ENCODE measurements at places on chromosomes 7 and 10.
A peak's percentile ranks its signal among the peaks of the same experiment; 100 is the strongest.

DNA sequence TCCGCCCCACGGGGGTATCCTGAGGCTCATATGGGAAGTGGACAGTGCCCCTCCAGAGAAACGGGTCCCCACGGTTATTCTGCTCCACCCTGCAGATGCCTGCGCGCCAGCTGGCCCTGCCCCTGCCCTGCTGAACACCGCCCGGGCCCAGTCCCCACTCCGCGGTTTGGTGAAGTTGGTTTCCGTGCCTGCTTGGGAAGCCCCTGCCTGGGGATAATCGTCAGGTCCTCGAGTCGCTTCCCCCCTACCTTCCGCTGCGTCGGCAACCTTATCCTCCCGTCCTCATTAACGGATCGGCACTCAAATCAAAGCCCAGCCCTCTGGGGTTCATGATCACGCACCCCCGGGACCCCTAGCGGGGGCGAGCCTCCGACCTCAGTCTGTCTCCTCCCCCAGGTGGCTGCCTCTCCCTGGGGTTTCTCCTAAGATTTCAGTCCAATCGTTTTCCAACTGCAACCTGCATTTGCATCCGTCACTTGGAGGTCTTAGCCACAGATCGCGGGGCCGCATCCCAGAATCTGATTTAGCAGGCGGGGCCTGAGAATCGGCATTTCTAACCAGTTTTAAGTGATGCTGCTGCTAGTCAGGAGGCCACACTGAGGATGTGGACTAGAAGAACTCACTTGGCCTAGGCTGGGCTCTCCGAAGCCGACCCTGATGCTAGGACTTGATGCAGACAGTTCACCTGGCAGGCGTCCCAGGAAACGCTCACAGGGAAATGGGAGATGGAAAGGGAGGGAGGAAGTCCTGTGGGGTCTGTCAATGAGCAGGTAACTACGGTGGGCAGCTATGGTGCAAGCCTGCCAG, 27.6 kb downstream of the WDR86 start:
- peak; percentile 37 for DNase-seq

- no peak for DNase-seq
Observed at GRCh38 chr7:53383131-53383530, 347.7 kb downstream of the POM121L12 start.

DNA sequence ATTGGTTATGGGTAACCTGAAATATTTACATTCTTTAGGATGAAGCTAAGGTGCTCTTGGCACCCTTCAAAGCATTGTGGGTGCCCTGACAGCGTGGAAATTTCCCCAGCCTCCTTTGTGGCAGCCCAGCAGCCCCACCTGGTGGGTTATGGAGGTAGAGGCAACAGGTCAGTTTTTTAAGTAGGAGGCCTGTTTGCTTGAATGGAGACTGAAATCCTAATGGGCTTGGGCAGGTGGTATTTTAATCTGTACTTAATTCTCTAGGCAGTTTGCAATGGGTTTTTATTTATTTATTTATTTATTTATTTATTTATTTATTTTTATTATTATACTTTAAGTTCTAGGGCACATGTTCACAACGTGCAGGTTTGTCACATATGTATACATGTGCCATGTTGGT, 139.4 kb downstream of the EPC1 start:
- DNase-seq, result peak; percentile 64

GRCh38 chr10:24255115-24255880, 46.4 kb downstream of the KIAA1217 start:
- DNase-seq, result no peak

DNA sequence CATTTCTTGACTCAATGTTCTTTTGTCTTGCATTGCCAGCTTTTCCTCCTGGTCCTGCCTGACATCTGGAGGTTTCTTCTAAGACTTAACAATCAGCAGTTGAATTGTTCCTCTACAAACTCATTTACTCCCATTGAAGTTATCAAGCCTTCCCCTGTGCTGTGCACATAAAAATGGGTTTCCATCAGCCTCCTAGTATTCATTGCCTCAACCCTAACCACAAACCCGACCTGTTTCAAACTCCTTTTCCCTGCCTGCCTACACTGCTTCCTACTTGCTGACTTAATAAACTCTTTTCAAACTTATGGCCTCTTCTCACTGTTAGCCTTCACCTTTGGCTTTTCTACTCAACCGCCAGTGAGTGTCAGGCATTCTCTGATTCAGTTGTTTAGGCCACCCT, 9.4 kb upstream of the CDK6 start:
- no peak for DNase-seq

DNA sequence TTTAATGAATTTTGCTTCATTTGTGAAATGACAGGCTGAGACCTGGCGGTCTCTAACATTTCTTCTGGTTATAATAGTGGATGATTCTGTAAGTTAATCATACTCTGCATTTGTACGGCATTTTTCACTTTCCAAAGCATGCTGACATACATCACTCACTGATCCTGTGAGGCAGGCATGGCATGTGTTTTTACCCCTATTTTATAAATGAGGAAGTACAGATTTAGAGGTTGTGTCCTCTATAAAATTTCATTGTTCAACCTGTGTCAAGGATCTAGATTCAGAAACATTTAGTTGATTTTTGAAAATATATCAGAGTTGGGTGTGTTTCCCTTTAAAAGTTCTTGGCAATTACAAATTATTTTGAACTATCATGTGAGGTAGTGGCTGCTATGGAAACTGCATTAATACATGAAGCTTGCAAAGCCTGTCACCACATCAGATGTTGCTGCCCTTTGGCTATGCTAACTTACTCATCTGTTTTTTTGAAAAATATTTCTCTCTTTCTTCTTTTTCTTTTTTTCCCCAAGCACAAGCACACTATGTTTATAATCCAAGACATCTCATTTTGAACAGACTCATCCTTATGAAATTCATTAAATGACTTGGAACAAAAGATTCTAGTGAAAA, 172.7 kb downstream of the GNAI1 start:
- DNase-seq, result no peak

DNA sequence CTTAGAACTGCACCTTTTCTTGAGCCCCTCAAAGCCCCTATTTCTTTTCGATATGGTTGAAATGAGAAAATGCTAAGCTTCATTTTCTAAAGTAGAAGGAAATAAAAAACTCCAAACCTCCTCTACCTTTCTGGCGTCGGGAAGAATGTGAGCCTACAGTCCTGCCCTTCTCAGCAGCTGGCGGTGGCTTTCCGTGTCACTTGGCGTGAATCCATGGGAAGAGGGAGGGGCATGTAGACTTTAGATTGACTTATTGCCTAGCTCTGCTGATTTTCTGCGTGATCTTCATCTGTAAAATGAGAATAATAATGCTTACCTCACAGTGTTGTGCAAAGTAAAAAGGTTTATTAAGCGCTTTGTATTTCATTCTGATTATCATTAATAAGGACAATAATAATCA, 35.0 kb downstream of the PRR15 start:
- DNase-seq, result no peak

- peak; percentile 21 for DNase-seq
Observed at GRCh38 chr7:17940951-17941431, 697 bp upstream of the SNX13 start.

- DNase-seq, result no peak
Observed at GRCh38 chr7:37971491-37971890, 51.1 kb downstream of the EPDR1 start.

GRCh38 chr10:60208676-60209269, 180.9 kb downstream of the ANK3 start:
- no peak for DNase-seq

DNA sequence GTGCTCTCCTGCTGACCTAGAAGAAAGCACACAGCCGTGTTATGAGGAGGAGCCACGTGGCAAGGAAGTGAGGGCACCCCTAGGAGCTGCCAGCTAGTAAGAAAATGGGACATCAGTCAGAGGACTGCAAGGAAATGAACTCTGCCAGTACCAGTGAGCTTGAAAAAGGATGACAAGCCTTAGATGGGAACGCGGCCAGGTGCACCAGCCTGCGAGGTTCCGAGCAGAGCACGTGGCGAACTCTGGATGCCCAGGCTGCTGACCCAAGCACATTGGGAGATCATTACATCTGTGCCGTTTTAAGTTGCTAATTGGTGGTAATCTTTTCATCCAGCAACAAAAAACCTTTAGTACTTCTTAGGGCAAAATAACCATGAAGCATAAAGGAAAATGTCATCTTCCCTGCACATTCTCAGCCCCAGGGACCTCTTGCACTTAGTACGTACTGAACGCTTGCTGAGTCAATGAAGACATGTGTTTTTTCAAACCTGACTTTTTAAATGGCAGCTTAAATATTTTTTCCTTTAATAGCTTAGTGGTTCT, 69.4 kb downstream of the AMZ1 start:
- DNase-seq, result no peak

DNA sequence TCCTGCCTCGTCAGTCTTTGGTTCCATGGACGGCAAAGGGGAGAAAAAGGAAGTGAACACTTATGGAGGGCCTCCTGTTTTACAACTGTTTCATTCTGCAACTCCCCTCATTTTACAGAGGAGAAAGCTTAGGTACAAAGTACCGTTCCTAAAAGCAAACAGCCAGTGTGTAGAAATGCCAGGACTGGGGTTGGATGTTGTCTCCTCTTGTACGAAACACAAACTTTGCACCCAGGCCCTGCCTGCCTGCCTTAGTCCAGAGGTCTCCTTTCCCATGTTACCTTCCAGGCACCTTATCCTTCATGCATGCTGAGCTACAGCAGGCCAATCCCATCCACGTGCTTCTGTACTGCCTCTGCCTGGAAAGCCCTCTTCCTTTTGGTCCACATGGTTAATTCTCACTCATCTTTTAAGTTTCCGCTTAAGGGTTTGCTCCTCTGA, 86.0 kb downstream of the ICA1 start:
- no peak for DNase-seq

- DNase-seq, result no peak
Observed at GRCh38 chr10:120318862-120319261, 138.2 kb upstream of the PLPP4 start.

DNA sequence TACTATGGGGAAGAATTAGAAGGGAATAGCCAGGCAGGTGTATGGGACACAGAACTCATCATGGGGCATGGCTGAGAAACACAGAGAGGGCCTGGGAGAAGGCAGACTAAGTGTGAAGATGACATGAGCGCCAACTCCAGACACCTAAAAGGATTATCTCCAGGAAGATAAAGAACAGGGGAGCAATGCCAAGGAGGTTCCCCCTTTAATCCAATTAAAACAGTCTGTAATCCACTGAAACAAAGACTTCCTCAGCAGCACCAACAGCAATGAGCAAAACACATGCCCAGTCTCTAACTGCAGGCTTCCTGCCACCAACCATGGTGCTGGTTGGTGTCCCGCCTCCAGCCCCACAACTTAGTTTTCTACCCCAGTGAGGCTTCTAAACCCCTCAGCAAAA, 108.9 kb downstream of the GRID1 start:
- DNase-seq, result no peak

GRCh38 chr7:106177738-106178592, 65.9 kb upstream of the SYPL1 start:
- DNase-seq, result no peak

GRCh38 chr7:137898839-137899721, 52.3 kb upstream of the DGKI start:
- peak; percentile 91 for DNase-seq

DNA sequence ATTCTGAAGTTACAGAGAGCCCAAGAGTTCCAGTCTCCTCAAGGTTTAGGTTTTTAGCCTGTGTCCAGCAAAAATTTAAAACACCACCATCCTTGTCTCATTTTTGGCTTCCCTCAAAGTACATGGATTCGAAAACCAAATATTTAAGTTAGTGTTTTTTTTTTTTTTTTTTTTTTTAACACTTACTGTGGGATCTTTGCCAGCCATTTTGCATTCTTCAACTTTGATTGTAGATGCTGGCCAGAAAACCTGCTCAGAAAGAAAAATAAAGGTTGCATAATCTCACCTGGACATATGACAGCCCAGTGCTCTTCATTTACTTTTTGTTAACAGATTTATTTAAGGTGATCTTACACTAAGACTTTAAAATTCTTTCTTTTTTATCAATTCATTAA, 91.6 kb downstream of the SEMA3C start:
- DNase-seq, result no peak

GRCh38 chr7:92835851-92836488, 403 bp downstream of the CDK6 start:
- DNase-seq, result peak; percentile 39

DNA sequence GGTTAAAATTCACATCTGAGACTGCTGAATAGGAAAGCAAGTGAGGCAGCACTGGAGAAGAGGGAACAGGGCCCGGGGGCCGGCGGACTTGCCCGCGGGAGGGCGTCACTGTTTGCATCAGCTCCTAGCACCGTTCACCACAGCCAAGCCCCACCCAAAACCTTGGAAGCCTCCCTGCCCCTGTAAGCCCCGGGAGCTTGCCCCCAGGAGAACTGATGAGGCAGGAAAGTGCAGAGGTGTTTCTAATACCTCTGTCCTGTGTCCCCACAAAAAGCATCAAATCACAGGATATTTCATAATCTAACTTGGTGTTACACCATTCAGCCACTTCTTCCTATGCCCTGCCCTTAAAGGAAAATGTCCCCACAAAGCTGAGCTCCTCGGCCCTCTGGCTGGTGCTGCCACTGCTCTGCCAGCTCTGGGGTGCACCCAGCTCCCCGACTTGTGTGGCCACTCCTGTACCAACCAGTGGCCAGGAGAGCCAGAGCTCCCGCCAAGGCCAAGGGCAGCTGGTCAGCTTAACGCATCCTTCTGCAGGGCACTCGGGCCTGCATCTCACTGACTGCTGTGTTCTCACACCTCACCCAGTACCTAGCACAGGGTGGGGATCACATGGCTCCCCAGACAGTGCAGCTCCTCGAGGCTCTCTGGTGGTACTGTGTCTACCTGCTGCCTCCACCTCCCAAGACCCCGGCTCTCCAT, 47.3 kb upstream of the CNPY1 start:
- DNase-seq, result no peak

DNA sequence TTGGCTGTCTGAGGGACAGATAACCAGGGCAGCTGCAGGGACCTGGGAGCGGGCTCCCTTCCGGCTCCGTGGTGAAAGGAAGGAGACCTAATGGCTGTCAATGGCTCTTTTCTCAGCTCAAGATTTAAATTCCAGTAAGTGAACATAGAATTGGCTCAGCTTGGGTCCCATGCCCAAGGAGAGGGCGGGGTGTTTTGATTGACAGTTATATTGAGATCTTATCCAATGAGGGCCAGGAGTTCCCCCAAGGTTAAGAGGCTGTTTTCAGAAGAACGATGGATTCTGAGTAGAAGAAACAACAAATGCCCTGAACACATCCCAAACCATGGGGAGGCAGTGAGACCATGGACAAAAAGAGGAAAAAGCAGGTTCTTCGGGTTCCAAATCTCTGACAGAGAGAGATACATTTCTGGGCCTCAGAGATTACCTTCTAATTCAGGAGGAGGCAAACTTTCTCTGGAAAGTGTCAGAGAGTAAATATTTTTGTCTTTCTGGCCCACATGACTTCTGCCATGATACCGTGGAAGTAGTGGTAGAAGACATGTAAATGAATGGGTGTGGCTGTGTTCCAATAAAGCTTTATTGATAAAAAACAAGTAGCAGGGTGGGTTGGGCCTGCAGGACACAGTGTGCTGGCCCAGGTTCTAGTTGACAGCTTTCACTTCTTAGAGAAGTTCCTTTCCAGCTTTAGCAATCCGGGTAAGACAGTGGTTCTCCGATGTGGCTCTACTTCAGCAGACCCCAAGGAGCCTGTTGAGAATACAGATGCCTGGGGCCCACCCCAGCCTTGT, 219.6 kb downstream of the RPS24 start:
- DNase-seq, result no peak

- no peak for DNase-seq
Observed at GRCh38 chr10:30006410-30006809, 53.0 kb downstream of the JCAD start.

- DNase-seq, result no peak
Observed at GRCh38 chr10:60367431-60367830, 22.2 kb downstream of the ANK3 start.

GRCh38 chr7:26500749-26501352, 209.2 kb downstream of the SNX10 start:
- DNase-seq, result peak; percentile 44

All from hematopoietic multipotent progenitor cell (in vitro differentiated cells).